ENCODE measurements at places on chromosomes 16 and 17.
A peak's percentile ranks its signal among the peaks of the same experiment; 100 is the strongest.

DNA sequence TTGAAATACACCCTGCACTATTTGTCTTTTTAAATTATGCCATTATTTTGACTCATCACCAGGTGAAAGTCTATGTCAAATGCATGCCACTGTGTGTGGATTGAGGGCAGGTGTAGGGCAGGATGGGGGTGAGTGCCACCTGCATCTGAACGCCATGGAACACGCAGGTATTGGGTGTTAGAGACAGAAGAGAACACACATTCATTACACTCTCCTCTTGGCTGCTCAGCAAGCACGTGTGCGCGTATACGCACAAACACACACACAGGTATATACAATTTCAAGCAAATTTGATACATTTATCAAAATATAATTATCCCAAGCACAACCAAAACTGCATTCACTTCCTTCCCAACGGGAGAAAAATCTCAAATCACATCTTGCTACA lies 268.9 kb downstream of the NTN1 start:
- no peak for DNase-seq

- no peak for DNase-seq
Measured at GRCh38 chr16:58119509-58119845, 9.7 kb downstream of the CFAP20 start.

DNA sequence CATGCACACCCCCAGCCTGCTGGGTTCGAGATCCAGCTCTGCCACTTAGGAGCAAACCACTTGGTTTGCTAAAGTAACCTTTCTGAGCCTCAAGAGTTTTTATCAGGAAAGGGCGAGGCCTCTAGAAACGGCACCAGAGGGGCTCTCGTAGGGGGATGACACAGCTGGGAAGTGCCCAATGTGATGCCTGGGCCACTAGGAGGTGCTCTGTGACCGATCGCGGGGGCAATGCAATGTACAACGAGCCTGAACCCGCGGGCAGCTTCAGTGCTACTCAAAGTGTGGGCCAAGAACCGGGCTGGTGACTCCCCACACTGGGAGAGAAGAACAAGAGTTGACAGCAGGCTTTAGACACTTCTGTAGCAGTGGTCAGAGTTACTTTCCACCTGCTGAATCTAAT lies 9.4 kb downstream of the C16orf89 start:
- no peak for DNase-seq

- no peak for DNase-seq
Measured at GRCh38 chr16:10949424-10949970, 5.1 kb downstream of the CLEC16A start.

DNA sequence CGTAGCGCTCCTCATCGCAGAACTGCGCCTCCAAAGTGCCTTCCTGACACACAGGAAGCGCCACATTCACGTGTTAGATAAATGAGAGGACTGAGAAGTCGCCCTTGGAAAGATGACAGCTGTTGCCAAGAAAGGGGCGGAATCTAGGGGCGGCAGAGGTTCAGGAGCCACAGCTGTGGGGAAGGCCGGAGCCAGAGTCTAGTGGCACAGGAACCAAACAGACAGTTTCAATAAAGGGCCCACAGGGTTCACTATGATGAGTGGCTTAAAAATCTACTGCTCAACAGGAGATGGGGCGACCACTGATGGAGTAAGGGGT lies 4.7 kb downstream of the FLCN start:
- DNase-seq = no peak

- DNase-seq = peak; percentile 39
Measured at GRCh38 chr16:85055493-85056210, 28.1 kb downstream of the KIAA0513 start.

GRCh38 chr17:8223356-8224126 lies 13.2 kb upstream of the AURKB start:
- no peak for DNase-seq

DNA sequence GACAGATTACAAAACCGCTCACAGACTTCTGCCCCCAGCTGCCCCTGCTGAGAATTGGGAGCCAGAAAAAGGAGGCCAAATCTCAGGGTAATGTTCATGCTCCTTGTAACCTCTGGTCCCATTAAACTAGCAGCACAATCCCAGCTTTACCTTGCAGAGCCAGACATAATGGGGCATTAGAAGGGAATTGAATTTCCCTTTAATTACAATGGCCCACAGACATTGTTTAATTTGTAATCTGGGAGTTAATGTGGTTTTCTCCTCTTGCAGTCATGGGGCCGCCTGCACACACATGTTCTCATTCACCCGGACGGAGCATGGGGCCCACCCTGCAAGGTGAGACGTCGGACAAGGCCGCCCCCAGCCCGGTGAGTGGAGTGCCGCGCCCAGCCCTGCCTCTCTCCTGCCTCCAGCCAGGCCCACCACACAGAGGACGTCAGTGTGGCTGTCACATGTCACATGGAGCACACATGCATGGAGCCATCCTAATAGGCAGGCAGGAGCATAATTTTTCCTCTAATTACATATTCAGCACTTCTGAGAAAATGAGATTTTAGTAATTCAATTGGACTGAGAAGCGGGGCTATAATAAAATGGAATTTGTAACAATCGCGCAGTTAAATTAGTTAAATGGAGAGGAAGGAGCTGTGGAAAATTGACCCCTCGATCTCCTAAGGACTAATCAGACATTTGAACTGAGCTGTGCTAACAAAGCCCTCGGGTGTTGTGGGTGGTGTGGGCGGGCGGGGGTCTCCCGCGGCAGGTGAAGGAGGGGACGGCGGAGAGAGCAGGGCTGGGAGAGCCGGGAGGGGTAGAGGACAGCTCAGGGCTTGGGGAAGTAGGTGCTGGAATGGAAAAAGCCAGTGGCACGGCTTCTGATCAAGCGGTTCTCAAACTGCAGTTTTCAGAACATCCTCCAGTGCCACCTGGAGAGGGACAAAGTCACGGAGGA lies 87.7 kb downstream of the ENGASE start:
- DNase-seq = no peak

GRCh38 chr17:17810084-17810894 lies 26.5 kb downstream of the SREBF1 start:
- no peak for DNase-seq

GRCh38 chr17:68384471-68384870 lies 72.8 kb downstream of the WIPI1 start:
- DNase-seq = no peak

- DNase-seq = no peak
Measured at GRCh38 chr16:8866884-8867215, 2.0 kb downstream of the CARHSP1 start.

GRCh38 chr17:77718669-77718961 lies 239.9 kb upstream of the TNRC6C start:
- no peak for DNase-seq

DNA sequence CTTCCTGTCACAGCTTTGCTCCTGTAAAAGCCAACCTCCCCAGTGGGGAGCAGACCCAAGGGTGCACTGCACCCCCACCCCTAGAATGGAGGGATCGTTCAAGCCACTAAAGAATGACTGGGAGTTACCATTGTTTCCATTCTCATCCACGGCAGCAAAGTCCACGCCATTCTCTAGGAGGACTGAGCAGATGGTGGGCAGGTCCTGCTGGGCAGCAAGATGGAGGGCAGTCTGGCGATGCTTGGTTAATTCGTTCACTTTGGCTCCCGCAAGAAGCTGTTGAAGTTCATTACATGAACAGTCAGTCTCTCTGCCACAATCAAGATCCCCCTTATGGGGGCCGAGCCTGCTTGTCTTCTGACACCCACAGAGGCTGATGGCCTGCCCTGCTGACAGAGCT lies 30.8 kb downstream of the CYB5D2 start:
- DNase-seq = no peak

- no peak for DNase-seq
Measured at GRCh38 chr16:12504312-12504711, 299.4 kb downstream of the CPPED1 start.

GRCh38 chr16:18932243-18932987 lies 6.2 kb upstream of the SMG1 start:
- no peak for DNase-seq

DNA sequence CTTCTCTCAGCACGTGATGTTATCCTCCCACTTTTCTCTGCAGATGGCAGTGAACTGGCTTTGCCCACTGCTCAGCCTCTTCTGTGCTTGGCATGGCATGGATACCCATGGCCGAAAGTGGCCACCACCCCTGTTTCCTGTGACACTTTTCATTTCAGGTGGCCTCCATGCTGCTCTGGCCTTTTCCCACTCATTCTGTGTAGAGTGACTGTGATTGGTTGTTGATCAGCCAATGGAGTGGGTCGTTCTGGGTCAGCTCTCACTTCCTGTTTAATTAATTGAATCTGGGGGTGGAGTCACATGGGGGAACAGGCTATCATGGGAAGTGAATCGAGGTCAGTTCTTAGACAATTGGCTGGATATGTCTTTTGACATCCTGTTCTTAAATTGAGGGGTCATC lies 350.1 kb upstream of the EEF2KMT start:
- no peak for DNase-seq

DNA sequence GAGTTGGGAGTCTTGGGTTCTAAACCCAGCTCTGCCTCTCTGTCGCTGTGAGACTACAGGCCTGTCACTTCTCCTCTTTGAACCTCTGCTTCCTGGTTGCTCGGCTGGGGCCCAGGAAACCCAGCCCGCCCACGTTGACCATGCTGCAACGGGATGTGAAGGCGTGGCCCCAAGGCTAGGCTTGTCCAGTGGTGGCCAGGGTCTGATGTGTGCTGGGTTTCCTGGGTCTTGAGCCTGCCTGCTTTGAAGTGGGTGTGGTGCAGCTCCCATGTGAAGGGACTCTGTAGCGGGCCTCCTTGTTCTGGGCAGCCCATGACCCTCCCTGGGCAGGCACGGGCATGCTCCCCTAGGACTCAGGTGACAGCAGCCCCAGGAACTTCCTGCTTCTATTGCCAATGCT lies 82.3 kb downstream of the SDR42E1 start:
- DNase-seq = no peak

- DNase-seq = no peak
Measured at GRCh38 chr16:56923481-56924091, 8.4 kb upstream of the HERPUD1 start.

- DNase-seq = no peak
Measured at GRCh38 chr16:69494991-69495392, 70.6 kb downstream of the CYB5B start.

- DNase-seq = no peak
Measured at GRCh38 chr16:11950388-11950787, 8.5 kb upstream of the NPIPB2 start.

DNA sequence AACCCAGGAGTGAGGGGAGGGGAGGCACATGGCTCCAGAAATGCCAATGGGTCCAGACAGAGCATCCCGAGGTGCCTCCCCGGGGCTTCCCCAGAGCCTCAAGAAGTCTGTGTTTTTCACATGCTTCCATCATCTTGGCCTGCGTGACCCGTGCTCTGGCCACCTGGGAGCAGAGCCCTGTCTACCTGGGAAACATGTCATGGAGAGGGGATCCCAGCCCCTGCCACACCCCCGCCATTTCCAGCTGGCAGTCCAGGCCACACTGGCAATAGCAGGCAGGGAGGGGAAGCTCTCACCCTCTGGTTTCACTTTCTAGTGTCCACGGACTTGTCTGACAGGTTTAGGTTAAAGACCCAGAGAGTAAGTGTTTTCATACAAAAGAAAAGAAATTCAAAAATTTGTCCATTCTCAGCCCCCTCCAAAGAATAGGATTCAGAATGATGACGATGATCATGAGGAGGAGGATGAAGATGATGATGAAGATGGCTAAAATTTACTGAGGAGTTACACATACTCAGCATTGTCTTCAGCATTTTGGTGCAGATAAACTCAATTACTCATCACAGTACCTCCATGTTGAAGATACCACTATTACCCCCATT lies 9.0 kb downstream of the SMIM5 start:
- DNase-seq = no peak

GRCh38 chr16:62408760-62409159 lies 372.5 kb upstream of the CDH8 start:
- no peak for DNase-seq

DNA sequence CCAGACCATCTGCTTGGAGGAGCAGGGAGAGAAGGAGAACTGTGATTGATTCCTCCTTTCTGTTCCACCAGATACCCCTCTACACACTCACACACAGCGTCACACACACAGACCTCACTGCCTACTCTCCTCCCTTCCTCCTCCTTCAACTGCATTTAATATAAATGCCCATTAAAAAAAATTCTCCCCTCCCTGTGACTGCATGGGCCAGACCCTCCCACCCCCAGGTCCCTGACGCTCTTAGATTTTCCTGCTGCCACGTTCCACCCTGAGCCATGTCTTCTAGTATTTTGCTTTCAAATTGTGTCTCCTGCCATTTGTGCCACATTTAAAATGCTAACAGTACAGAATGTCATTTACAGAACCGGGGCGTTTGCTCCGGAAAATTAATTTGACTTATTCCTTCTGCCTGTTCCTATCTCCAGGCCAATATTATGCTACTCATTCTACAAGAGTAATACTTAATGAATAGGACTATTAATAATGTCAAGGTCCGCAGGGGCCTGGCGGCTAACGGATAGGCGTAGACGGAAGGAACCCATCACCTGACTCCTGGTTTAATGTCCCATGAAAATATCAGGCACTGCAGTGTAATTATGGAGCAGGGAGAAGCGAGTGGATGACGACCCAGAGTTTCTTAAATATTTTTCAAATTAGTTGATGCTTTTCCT lies 100.2 kb downstream of the MRM1 start:
- no peak for DNase-seq

- DNase-seq = peak; percentile 44
Measured at GRCh38 chr17:80866050-80866793, 125.4 kb upstream of the CHMP6 start.

DNA sequence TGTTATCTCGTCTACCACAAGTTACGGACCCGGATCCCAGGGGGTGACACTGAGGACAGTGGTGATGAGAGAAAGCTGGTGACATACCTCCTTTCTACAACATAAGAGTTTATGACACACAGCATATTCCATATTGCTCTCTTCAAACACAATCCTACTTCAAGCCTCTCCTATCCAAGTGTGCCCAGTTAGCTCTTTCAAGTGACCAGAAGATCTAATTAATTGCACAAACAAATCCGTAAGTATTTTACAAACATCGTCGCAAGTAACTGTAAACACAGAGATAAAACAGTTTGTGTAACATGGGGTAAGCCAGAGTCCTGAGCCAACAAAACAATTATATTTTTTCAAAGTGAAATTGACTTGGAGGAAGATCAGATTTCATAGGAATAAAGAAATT lies 235.0 kb downstream of the CHD9NB start:
- no peak for DNase-seq

GRCh38 chr16:68236826-68237242 lies 907 bp upstream of the ESRP2 start:
- DNase-seq = no peak

DNA sequence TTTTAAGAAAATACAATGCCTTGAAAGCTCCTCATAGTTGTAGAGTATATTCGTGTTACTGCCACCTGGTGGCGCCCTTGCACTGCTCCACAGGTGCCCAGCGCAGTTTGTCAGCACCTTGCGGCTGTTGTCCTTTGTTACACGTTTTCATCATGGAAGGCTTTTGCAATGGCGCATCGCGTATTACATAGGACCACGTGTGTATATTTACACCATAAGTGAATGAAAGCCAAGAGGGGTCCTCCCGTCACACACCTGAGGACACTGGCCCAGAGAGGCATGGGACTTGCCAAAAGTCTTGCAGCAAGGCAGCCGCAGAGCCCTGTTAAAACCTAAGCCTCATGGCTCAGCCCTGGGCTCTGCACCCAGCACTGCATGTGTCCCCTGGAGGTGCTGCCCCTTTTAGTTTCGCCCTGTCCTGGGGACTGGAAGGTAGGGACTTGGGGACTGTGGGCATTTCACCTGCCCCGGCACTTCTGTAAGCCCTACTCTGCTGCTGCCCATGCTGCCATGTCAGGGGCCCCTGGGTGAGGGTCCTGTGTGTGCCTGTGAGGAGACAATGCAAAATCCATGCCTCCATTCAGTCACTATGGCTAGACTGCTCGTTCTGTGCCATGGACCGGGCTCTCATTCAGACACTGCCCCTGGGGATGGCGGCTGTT lies 24.3 kb downstream of the POLR3E start:
- peak; percentile 53 for DNase-seq

- DNase-seq = no peak
Measured at GRCh38 chr16:89346869-89347268, 129.4 kb downstream of the ZNF778 start.

All from activated CD8-positive, alpha-beta memory T cell treated with anti-CD3 and anti-CD28 coated beads for 1 hour (primary cell).